NCI-H1092 treated with DMSO at 0.1 percent for 48 hours (cell line): ENCODE measurements at places on chromosomes 6 and 20.
A peak's percentile ranks its signal among the peaks of the same experiment; 100 is the strongest.

- peak; percentile 73 for DNase-seq
These were observed 109.7 kb downstream of the BFSP1 start for GRCh38 chr20:17421493-17421892.

DNA sequence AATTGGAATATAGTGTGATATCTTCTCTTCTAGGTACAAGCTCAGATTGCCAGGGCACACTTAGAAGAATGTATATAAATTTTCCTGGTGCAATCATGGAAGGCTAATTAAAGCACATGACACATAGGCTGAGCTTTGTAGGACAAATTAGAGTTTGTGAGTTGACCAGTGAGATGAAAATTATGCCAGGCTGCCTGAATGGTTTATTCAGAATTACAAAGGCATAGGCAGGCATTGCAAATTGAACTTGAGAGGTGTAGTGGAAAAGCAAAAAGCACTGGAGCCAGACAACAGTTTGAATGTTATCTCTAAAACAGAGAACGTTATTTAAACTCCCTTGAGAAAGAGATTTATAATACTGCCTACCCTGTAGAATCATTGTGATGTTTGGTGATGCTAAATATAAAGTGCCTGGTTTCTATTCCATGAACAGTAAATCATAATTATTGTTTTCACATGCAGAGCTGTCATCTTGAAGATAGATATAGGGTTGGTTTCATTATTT, 712.1 kb downstream of the TBC1D32 start:
- DNase-seq: no peak

- DNase-seq: no peak
These were observed 162.9 kb downstream of the QKI start for GRCh38 chr6:163577404-163577803.

DNA sequence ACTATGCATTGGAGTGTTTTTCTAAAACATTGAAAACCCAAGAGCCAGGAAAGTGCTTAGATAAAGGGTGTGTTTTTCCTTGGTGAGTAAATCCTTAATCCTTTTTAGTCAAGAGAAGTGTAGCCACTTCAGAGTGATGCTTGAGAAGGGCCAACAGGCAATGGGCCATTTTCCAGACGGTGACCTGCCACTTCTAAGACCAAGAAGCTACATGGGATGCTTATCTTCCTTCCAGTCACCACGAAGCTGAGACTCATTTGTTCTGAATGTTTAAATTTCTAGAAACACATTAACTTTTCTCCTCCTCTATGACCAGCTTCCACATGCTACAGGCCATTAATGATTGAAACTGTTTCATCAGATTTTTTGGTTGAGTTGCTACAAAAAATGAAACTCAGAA, 34.4 kb upstream of the NHSL1 start:
- no peak for DNase-seq

- peak; percentile 49 for DNase-seq
These were observed 209.8 kb upstream of the KCNQ5 start for GRCh38 chr6:72411872-72412708.

GRCh38 chr20:56664796-56665195, 35.7 kb downstream of the TFAP2C start:
- no peak for DNase-seq

DNA sequence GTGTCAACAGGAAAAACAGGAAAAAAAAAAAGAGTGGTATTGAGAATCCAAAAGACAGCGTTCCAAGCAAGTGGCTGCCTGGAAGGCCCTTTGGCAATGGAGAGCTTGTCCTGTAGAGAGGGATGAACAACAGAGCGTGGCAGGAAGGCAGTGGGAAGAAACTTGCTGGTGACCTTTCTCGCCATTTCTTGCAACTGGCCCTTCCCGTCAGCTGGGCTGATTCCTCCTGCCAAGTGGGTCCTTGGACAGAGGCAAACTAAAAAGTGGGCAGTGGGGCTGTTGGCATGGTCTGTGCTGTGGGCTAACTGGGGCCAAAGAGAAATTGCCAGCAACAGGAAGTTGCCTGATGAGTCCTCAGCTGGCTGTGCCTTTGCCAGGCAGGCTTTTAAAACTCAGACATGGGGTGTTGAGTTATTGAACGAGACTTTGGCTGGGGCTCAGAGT, 43.9 kb upstream of the CLDN20 start:
- peak; percentile 52 for DNase-seq

GRCh38 chr6:72861059-72861458, 239.2 kb downstream of the KCNQ5 start:
- no peak for DNase-seq

- peak; percentile 82 for DNase-seq
These were observed 9.7 kb upstream of the HSP90AB1 start for GRCh38 chr6:44237021-44237812.

- no peak for DNase-seq
These were observed 18.7 kb upstream of the CTAGE9 start for GRCh38 chr6:131729550-131729949.

GRCh38 chr6:53369876-53370515, 21.2 kb upstream of the ELOVL5 start:
- no peak for DNase-seq

- DNase-seq: no peak
These were observed 103.5 kb downstream of the CDH4 start for GRCh38 chr20:61355585-61355984.

DNA sequence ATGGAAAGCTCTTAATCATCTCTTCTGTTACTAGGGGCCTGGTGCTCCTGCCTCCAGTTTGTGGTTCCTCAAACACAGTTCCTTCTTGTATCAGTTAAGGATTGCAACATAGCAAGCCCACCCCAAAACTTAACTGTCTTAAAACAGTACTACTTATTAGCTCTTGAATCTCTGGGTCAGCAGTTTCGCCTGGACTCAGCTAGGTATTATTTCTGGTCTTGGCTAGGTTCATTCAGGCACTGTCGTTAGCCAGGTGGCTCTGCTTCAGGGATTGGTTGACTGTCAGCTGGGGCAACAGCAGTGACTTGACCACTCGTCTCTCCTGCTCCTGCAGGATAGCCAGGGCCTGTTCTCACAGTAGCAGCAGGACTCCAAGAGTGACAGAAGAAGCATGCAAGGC, 30.0 kb upstream of the RALY start:
- no peak for DNase-seq

GRCh38 chr20:8183526-8183925, 51.5 kb downstream of the PLCB1 start:
- DNase-seq: no peak

- DNase-seq: no peak
These were observed 115.8 kb downstream of the TRERF1 start for GRCh38 chr6:42335896-42336295.

DNA sequence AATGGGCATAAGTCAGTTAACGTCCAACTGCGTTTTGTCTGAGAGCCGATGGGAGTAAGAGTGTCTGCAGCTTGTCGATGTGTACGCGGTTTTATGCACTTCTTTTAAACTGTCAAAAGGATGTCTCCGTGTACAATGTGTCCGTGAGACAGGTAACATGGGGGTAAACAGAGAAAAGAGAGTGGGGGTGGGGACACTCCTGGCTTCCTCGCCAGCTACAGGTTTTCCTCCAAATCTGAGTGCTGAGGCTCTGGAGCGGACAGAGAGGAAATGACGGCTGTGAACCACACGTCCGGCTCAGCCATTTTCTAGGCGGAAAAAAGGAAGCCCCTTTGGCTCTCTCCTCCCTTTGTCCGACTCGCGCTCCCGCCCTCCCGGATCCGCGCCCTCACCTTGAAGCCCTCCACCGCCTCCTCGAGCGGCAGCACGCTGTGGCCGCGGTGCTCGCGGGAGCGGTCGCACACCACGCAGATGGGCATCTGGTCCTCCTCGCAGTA, 916 bp downstream of the TRIM27 start:
- DNase-seq: peak; percentile 35

DNA sequence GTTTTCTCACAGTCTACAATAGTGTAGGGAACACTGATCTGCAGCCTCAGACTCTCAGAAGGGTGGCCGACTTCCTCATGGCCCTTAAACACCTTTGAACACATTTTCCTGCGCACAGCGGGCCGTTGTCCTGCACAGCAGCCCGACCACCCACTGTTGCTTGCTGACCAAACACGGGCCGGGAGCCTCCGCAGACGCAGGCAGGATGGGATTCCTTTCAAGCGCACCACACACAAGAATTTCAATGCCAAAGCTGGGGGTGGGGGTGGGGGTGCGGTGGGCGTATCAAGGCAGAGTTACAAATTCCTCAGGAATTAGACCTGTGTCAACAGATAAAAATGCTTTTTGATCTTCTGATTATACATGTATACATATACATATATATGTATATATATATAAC, 74.5 kb downstream of the HUS1B start:
- DNase-seq: no peak

GRCh38 chr6:46293641-46294316, 123.0 kb upstream of the ENPP5 start:
- DNase-seq: no peak

DNA sequence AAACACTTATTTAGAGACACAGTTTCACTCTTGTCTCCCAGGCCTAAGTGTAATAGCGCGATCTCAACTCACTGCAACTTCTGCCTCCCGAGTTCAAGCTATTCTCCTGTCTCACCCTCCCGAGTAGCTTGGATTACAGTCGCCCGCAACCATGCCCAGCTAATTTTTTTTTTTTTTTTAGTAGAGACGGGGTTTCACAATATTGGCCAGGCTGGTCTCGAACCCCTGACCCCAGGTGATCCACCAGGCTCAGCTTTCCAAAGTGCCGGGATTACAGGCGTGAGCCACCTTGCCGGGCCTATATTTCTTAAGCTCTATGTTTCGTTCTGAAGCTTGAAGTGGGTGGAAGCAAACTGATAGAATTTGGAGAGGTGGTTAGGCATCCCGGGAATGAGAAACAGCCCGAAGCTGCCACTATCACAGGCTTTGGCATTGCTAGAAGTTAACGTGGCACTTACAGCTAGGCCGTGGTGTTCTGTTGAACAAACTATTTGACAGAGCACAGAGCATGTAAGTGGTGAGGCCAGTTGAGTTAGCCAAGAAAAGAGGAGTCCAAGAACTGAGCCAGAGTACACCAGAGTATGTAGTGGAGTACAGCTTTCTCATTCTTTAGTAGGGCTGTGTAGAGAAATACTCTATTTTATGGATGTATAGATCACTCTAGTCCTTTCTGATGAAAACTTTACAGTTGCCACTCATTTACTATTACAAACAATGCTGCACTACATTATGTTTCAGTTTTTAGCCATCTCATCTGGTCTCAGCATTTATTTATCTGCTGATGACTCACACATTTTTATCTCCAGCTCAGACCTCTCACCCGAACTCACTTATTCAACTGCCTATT, 62.0 kb upstream of the HFE start:
- DNase-seq: no peak

GRCh38 chr6:91476000-91476399, 889.1 kb upstream of the MAP3K7 start:
- DNase-seq: no peak

GRCh38 chr20:23248461-23248882, 102.1 kb upstream of the NXT1 start:
- DNase-seq: no peak

DNA sequence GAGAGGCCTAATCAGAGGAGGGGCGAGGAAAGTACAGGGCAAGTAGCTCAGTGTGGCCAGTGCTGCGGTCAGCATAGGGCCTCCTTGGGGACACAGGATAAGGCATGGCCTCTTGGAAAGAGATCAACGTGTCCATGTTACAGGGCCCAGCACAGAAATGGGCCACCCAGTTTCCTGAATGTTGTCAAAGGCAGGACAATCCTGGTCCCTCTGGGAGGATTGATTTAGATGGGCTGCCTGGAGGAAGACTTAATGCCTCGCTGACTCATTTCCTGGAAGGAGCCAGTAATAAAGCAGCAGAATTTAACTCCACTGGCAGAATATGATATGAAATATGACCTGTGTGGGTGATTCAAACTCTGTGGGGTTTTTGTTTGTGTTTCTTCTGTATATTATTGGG, 16.6 kb downstream of the DDO start:
- DNase-seq: no peak

DNA sequence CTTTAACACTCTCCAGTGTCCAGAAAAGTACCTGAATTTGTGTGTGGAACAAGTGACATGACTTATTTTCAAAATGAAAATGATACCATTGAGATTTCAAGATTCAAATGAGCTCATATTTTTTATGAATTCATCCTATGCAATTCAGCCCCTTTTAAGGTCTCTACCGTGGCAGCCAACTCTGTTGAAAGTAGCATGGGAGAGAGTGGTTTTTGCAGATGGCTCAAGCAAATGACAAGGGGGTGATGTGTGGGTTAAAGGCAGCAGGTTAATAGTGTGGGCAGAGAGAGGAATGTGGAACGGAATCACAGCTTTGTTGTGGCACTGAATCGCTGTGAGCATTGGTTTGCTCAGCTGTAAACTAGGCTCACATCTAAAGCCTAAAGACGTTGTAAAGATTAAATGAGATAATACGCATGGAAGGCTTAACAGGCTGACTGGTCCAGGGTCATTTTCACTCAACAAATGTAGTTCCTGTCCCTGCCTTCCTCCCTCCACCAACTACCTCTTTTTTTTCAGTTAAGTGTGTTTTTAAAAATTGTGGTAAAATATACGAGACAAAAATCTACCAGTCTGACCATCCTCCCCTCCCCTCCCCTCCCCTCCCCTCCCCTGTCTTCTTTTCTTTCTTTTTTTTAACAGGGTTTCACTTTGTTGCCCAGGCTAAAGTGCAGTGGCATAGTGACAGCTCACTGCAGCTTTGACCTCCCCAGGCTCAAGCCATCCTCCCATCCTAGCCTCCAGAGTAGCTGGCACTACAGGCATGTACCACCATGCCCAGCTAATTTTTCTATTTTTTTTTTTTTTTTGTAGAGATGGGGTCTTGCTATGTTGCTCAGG, 114.7 kb upstream of the ZNF217 start:
- no peak for DNase-seq

DNA sequence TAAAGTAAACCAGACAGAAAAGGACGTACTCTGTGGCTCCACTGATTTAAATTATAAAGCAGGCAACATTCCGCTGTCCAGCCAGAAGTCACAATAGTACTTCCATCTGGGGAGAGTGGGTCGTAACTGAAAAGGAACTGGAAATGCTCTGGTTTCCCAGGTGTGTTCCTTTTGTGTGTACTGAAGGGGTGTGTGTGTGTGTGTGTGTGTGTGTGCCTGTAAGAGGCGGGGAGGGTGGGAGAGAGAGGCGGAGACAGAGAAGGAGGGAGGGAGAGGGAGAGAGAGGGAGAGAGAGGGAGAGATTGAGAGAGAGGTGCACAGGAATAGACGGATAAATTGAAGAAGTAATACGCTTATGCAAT, 178.4 kb upstream of the ZNF184 start:
- DNase-seq: no peak

DNA sequence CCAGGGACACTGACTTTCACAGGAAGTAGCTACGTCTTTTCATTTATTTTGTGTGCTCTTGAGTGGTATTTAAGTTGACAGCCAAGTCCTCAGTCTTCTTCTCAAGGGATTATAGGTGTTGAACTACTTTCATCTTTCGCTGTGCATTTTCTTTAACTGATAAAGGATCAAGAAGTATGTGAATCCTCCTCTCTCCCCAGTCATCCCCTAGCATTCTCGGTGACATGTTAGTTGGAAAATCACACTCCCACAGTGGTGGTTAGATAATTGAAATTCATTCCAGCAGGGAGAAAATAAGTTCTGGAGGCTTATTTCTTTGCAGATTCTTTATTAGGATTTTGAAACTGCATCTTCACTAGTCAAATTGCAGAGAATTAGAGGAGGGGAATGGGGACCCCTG, 569.4 kb downstream of the MEI4 start:
- DNase-seq: no peak
